ENCODE measurements at places on chromosomes 13 and 19.

DNA sequence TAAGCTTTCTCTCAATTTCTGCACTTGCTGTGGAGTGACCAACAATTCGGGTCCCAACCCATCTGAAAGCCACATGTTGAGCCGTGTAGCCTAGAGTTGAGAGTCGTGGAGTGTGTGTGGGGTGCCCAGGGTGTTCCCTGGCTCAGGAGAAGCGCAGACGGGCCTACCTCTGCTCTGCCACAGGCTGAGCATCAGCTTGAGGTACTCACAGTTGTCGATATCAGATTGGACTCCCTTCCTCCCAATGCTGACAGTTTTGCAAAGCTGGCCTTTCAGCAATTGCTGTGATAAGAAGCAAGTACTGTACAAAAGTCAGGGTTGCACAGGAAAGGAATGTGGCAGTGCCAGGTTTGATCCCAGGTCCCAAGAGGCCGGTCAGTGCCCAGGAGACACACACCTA lies 133.4 kb upstream of the SPACA7 start:
- no peak for DNase-seq

DNA sequence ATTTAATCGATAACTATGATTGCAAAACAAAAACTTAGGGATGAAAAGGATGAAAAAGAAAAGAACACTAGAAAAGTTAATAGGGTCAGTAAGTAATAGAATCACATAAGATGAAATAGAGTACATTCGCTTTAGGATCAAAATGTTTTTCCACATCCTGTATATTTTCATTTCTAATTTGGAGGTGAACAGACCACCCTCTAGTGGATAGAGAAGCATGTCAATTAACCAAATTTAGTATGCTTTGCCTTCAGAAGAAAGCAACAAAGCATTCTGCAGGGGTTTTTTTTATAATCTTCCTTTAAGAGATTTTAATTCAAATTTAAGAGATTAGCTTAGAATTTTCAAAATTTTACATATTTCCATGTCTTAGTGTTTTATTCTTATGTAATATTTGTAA lies 611.0 kb upstream of the SGCG start:
- DNase-seq, result no peak

GRCh38 chr13:21039097-21039800 lies 22.1 kb downstream of the LATS2 start:
- DNase-seq, result no peak

DNA sequence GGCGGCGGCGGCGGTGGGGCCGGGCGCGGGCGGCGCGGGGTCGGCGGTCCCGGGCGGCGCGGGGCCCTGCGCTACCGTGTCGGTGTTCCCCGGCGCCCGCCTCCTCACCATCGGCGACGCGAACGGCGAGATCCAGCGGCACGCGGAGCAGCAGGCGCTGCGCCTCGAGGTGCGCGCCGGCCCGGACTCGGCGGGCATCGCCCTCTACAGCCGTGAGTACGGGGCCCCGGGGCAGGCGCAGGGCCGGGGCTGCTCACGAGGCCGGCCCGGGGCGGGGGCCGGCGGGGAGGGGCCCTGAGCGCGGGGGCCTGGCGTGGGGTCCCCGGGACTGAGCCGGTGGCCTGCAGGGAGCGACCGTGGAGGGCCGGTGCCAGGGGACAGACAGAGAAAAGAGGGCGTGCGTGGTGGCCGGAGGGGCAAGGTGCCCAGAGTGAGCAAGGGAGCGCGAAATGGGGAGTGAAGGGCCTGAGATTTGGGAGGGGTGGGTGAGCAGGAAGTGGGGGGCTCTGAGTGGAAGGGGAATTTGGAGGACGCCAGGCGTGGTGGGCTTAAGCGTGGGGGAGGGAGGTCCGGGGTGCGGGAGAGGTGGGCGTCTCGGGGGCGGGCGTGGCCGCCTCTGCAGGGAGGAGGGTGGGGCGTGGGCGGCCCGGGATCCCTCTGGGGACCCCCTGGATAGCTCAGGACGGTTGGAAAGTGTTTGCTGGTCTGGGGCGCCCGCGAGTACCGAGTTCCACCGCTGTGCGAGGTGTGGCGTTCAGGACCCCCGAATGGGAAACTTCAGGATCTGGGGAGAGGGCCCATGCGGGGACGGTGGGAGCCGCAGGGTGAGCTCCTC lies 575 bp downstream of the CARM1 start:
- DNase-seq, result no peak

- no peak for DNase-seq
Observed at GRCh38 chr13:113479179-113479578, 11.3 kb downstream of the DCUN1D2 start.

Measured in EH (cell line).